Esophagus mucosa (tissue), 1 donor: ENCODE measurements at places on chromosomes 6 and 20. TPM values are rescaled to one million over a fixed set of nuclear protein-coding genes. Genes with fewer than 3 reads are reported as not detected.

Gene GHRH
- total RNA-seq: not detected

Gene KIAA1755
- 0.32 TPM for total RNA-seq

Gene SH3BGRL2
- total RNA-seq: 28.5 TPM

Gene GNAS-AS1
- 0.64 TPM for total RNA-seq

Gene HLA-DMB
- 5.5 TPM for total RNA-seq

Gene PHACTR1
- 1.6 TPM for total RNA-seq

Gene PSORS1C1
- total RNA-seq: 0.20 TPM

Gene SLC13A3
- 0.92 TPM for total RNA-seq

Gene MAP7
- 29.9 TPM for total RNA-seq

Gene TSPO2
- not detected for total RNA-seq

Gene C6orf52
- 0.84 TPM for total RNA-seq

Gene FAM83C
- total RNA-seq: 39.1 TPM

Gene NEDD9
- 4.1 TPM for total RNA-seq

Gene CHRNA4
- not detected for total RNA-seq

Gene FAM209A
- total RNA-seq: not detected

Gene ADGRB3
- total RNA-seq: 0.20 TPM

Gene IPCEF1
- total RNA-seq: 1.8 TPM

Gene PARD6B
- total RNA-seq: 6.5 TPM

Gene DEFB124
- total RNA-seq: not detected

Gene HLA-DPA1
- total RNA-seq: 12.7 TPM

Gene GMNN
- 14.9 TPM for total RNA-seq

Gene OGFR
- total RNA-seq: 16.0 TPM

Gene ZSCAN12
- 2.5 TPM for total RNA-seq

Gene AKAP12
- total RNA-seq: 1.8 TPM

Gene OPN5
- total RNA-seq: not detected

Gene SOBP
- total RNA-seq: 0.32 TPM

Gene SMOC2
- total RNA-seq: 1.9 TPM

Gene TNXB
- total RNA-seq: 7.6 TPM

Gene BTN1A1
- total RNA-seq: not detected

Gene EEF1A2
- total RNA-seq: 0.76 TPM

Gene GPR6
- not detected for total RNA-seq

Gene BEND3
- total RNA-seq: 3.0 TPM

Gene PRND
- total RNA-seq: not detected

Gene JAG1
- total RNA-seq: 118 TPM

Gene TNFRSF21
- total RNA-seq: 64.6 TPM

Gene NNAT
- total RNA-seq: 0.28 TPM

Gene LINC00237
- total RNA-seq: not detected

Gene SLC29A1
- 12.8 TPM for total RNA-seq

Gene EMILIN3
- 0.12 TPM for total RNA-seq

Gene CARMIL1
- 18.2 TPM for total RNA-seq

Gene FAXC
- 1.6 TPM for total RNA-seq

Gene MYB
- 1.3 TPM for total RNA-seq

Gene PSORS1C2
- total RNA-seq: 0.40 TPM

Gene KCNK15
- 1.0 TPM for total RNA-seq

Gene IMPG1
- not detected for total RNA-seq

Gene GDAP1L1
- not detected for total RNA-seq

Gene HDGFL1
- not detected for total RNA-seq

Gene HCRTR2
- total RNA-seq: not detected

Gene TRIM15
- not detected for total RNA-seq

Gene XKR7
- not detected for total RNA-seq

Gene MMP24OS
- total RNA-seq: 57.6 TPM

Gene ARMH2
- not detected for total RNA-seq

Gene CST1
- not detected for total RNA-seq

Gene SSTR4
- total RNA-seq: not detected

Gene SLC22A23
- 36.3 TPM for total RNA-seq

Gene RFX6
- not detected for total RNA-seq
